ENCODE measurements at places on chromosomes 7 and 10.

- no peak for DNase-seq
Observed at GRCh38 chr10:104326991-104327610, 11.2 kb downstream of the ITPRIP start.

DNA sequence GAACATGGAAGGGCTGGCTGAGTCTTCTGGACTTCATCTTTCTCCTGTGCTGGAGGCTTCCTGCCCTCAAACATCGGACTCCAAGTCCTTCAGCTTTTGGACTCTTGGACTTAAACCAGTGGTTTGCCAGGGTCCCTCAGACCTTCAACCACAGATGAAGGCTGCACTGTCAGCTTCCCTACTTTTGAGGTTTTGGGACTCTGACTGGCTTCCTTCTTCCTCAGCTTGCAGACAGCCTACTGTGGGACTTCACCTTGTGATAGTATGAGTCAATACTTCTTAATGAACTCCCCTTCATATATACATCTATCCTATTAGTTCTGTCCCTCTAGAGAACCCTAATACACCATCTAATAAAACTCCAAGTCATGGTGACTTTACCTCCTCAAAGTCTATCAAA is 4.0 kb upstream of the CLEC5A start:
- no peak for DNase-seq

- no peak for DNase-seq
Observed at GRCh38 chr7:2146676-2147472, 85.9 kb downstream of the MAD1L1 start.

DNA sequence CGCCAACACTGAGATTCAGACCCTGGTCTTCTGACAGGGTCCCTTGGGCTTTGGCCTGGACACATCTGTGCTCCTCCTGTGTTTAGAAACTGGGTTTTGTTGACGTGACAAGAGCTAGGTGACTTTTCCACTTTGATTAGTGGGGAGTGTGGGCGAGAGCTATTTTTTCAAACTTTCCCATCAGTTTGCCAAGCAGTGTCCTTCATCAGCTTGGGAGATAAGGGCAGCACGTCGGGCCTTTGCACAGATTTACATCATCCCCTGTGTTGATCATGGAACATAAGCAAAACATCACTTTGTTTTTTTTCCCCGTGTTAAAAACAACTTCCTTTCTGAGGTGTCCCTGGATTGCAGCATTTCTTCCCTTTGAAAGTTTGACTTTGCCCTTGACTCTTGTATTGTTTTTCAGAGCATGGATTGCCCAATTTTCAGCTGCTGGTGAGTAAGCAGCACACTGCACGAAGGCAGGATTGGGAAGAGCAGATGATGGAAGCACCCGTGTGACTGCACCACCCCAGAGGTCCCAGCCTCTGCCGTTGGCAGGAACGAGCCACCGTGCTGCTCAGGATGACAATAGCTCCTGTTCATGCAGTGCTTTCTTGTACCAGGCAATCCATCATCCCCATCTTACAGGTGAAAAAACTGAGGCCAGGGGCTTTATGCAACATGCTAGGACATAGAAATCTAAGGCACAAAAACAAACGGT is 6.4 kb upstream of the IGFBP1 start:
- no peak for DNase-seq

- no peak for DNase-seq
Observed at GRCh38 chr7:141042222-141043193, 27.8 kb upstream of the MRPS33 start.
